ENCODE measurements at places on chromosomes 2 and 18. TPM values are rescaled to one million over a fixed set of nuclear protein-coding genes. Genes with fewer than 3 reads are reported as not detected.

Gene GMCL1
- 18.1 TPM for total RNA-seq

Gene SCN2A
- not detected for total RNA-seq

Gene FEV
- not detected for total RNA-seq

Gene IRS1
- total RNA-seq, result 4.0 TPM

Gene EFR3B
- 0.23 TPM for total RNA-seq

All from activated CD8-positive, alpha-beta T cell treated with anti-CD3 and anti-CD28 coated beads for 36 hours (primary cell).